K562 (cell line): ENCODE measurements at places on chromosomes 7 and 10. TPM values are rescaled to one million over a fixed set of nuclear protein-coding genes. Genes with fewer than 3 reads are reported as not detected.

GRCh38 chr7:143931739-143932138, 3.3 kb upstream of the OR2F2 start:
- H3K4me3 ChIP-seq, result no peak overlapping the region
- H3K36me3 ChIP-seq, result no peaks in the 10 kb centered on the region
- H3K27me3 ChIP-seq, result no peaks in the 10 kb centered on the region

GRCh38 chr7:69827140-69827539, 228.9 kb downstream of the AUTS2 start:
- H3K27ac ChIP-seq, result no peak overlapping the region
- no peak overlapping the region for H3K4me3 ChIP-seq
- H3K36me3 ChIP-seq, result no peaks in the 10 kb centered on the region
- no peak for DNase-seq

DNA sequence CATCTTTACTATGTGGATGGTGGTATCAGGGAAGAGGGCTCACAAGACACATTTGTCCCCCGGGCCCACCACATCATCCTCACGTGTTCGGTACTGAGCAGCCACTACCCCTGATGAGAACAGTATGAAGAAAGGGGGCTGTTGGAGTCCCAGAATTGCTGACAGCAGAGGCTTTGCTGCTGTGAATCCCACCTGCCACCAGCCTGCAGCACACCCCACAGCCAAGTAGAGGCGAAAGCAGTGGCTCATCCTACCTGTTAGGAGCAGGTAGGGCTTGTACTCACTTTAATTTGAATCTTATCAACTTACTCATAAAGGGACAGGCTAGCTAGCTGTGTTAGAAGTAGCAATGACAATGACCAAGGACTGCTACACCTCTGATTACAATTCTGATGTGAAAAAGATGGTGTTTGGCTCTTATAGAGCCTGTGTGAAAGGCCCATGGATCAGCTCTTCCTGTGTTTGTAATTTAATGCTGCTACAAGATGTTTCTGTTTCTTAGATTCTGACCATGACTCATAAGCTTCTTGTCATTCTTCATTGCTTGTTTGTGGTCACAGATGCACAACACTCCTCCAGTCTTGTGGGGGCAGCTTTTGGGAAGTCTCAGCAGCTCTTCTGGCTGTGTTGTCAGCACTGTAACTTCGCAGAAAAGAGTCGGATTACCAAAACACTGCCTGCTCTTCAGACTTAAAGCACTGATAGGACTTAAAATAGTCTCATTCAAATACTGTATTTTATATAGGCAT, 9.1 kb upstream of the CSGALNACT2 start:
- H3K36me3 ChIP-seq, result no peaks in the 10 kb centered on the region
- H3K27me3 ChIP-seq, result peaks cover 46% of the 10 kb centered on the region
- H3K4me3 ChIP-seq, result no peak overlapping the region
- no peak overlapping the region for H3K27ac ChIP-seq

DNA sequence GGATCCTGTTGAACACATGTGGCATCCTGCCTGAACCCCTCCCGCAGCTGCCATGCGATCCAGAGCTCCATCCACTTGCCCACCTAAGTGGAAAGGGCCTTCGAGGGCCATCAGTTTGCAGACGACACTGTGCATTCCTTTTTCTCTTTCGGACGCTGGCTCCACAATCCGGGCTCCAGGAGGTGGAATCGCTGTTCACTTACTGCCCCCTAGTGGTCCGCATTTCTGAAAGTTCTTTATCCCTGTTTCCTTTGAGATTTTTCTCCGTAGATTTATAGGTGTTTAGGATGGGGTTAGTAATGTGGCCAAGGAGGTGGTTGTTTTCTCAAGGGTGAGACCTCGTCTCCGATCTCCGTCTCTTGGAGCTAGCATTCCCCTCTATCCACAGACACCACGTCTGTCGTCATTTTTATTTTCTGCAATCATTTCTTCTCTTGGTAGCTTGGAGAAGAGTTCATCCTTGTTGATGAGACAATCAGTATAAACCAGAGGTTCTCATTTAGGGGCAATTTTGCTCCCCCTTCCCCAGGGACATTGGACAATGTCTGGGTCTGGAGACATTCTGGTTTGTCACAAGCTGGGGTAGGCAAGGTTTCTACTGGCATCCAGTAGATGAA, 204.6 kb downstream of the ARHGAP21 start:
- H3K27me3 ChIP-seq, result peaks cover 25% of the 10 kb centered on the region; the same call in 2 of the 3 replicates
- no peak overlapping the region for H3K27ac ChIP-seq
- DNase-seq, result peak; percentile 67
- no peak overlapping the region for H3K4me3 ChIP-seq
- no peaks in the 10 kb centered on the region for H3K4me1 ChIP-seq

Gene FGFBP3
- 3.0 TPM in 2 replicates for total RNA-seq

GRCh38 chr10:18610517-18610916, 40.9 kb downstream of the NSUN6 start:
- no peaks in the 10 kb centered on the region for H3K27me3 ChIP-seq
- peaks cover 73% of the 10 kb centered on the region; the same call in 2 of the 3 replicates for H3K36me3 ChIP-seq
- peak; percentile 44 for DNase-seq

Gene ADIRF
- 0.27 TPM in 1 of 2 replicates, not detected in the other for total RNA-seq

Gene CCL26
- total RNA-seq, result 8.1 and 8.4 TPM in 2 replicates

DNA sequence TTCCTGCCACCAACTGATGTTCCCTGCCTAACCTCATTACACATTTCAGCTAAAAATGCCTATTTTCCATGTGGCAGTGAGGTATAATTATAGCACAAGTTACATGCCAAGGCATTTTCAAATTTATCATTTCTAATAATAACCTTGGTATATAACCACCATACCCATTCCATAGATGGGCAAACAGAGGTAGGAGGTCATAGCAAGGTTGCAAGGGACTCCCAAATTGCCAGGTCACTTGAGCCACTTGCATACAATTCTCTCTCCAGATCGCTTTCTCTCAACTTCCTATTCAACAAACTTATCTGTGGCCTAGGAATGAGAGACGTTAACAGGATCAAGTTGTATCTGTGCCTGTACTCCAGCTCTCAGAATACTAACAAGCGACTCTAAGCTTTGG, 108.3 kb downstream of the ATXN7L1 start:
- no peaks in the 10 kb centered on the region for H3K4me1 ChIP-seq
- no peak overlapping the region for H3K27ac ChIP-seq
- H3K36me3 ChIP-seq, result no peaks in the 10 kb centered on the region
- H3K4me3 ChIP-seq, result no peak overlapping the region
- DNase-seq, result no peak
